AG04450 (cell line): ENCODE measurements at places on chromosomes 13 and 19. TPM values are rescaled to one million over a fixed set of nuclear protein-coding genes. Genes with fewer than 3 reads are reported as not detected.

TNFRSF19 gene
- polyA plus RNA-seq = 151 and 183 TPM in 2 replicates

LILRA1 gene
- not detected in 2 replicates for polyA plus RNA-seq

CD37 gene
- not detected in 2 replicates for polyA plus RNA-seq

N4BP2L1 gene
- 0.88 and 1.8 TPM in 2 replicates for polyA plus RNA-seq

SHC2 gene
- polyA plus RNA-seq = 1.3 and 2.2 TPM in 2 replicates
